ENCODE measurements at places on chromosomes 4 and X.

GRCh38 chrX:29587107-29587506 lies 628.3 kb upstream of the MAGEB2 start:
- DNase-seq: no peak

GRCh38 chr4:112189754-112190153 lies 41.8 kb upstream of the AP1AR start:
- no peak for DNase-seq

GRCh38 chrX:78092296-78092695 lies 11.8 kb upstream of the PGK1 start:
- peak; percentile 62 for DNase-seq

- no peak for DNase-seq
Observed at GRCh38 chr4:110099638-110100037, 98.8 kb downstream of the ELOVL6 start.

DNA sequence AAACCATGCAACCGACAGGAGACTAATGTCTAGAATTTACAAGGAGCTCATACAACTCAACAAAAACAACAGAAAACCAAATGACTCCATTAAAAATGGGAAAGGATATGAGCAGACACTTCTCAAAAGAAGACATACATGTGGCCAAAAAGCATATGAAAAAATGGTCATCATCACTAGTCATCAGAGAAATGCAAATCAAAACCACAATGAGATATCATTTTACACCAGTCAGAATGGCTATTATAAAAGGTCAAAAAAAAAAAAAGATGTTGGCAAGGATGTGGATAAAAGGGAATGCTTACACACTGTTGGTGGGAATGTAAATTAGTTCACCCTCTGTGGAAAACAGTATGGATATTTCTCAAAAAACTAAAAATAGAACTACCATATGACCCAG lies 50.5 kb upstream of the CHRDL1 start:
- no peak for DNase-seq

GRCh38 chrX:136273986-136274385 lies 22.8 kb upstream of the MAP7D3 start:
- no peak for DNase-seq

GRCh38 chr4:55398461-55398860 lies 2.7 kb downstream of the TMEM165 start:
- DNase-seq: no peak

GRCh38 chr4:147479786-147480185 lies 1.1 kb upstream of the EDNRA start:
- peak; percentile 82 for DNase-seq

- no peak for DNase-seq
Observed at GRCh38 chr4:91973479-91974153, 330.1 kb upstream of the GRID2 start.

DNA sequence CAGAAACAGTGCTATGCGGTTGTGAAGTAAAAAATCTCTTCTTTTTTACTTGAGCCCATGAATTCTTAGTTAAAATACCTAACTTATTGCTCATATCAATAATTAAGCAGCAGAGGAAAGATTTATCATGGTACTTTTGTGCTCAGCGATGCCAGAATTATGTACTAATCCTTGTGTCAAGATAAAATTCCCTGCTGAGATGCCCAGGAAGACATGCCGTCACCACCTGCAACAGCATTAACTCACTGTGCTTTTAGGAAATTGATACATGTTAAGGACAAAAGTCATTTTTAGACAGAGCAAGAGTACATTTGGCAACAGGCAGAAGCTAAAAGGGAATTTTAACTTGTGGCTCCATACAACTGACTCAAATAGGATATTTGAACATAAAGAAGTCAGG lies 138.9 kb downstream of the NPNT start:
- DNase-seq: peak; percentile 20

- no peak for DNase-seq
Observed at GRCh38 chrX:110743679-110744340, 51.8 kb downstream of the CHRDL1 start.

GRCh38 chr4:185683222-185683621 lies 128.8 kb downstream of the SORBS2 start:
- no peak for DNase-seq

DNA sequence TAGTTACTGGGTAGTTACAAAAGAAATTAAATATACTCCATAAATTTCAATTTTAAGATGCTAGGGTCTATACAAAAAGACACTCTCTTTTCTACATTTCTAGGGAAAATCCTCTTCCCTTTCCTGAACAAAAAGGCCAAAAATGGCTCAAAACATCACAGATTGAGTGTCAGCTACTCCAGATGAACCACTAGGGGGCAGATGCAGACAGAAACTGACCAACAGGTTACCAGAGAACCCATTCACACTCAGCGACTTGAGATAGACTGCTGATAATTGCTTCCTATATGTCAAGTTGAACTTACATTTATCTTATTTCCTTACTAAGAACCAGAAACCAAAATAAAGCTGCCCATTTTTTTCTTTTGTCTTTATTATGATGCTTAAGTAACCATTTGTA lies 83.4 kb upstream of the MID1IP1 start:
- DNase-seq: peak; percentile 4

GRCh38 chrX:98299785-98300184 lies 1416.1 kb downstream of the RPA4 start:
- DNase-seq: peak; percentile 0

DNA sequence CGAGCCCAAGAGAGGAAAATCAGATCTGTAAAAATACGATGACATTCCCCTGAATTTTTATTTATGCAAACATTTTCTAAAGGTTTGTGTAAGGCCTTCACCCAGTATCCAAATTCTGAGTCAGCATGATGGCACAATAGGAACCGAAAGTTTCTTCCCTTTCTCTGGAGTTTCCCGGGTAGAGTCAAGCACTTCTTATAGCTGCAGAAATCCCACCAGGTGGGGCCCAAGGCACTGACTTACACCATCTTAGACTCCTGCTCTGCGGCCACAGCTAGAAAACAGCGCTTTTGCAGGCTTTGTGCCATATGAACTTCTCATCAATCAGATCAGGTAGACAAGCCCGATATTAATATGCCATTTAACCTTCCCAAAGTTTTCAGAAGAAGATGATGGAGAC lies 13.4 kb downstream of the LEF1 start:
- DNase-seq: peak; percentile 60

DNA sequence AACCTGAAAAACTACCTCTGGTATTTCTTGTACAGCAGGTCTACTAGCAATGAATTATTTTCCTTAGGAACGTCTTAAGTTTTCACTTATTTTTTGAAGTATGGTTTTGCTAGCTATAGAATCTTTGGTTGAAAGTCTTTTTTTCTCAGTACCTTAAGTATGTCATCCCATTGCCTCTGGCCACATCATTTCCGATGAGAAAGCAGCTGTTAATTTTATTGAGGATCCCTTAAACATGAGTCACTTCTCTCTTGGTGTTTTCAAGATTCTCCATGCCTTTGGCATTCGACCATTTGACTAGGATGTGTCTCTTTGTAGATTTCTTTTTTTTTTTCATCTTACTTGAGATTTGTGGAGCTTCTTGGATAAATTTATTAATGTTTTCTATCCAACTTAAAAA lies 803.8 kb upstream of the AMOT start:
- peak; percentile 37 for DNase-seq

GRCh38 chr4:129998436-129999150 lies 902.6 kb downstream of the C4orf33 start:
- no peak for DNase-seq

DNA sequence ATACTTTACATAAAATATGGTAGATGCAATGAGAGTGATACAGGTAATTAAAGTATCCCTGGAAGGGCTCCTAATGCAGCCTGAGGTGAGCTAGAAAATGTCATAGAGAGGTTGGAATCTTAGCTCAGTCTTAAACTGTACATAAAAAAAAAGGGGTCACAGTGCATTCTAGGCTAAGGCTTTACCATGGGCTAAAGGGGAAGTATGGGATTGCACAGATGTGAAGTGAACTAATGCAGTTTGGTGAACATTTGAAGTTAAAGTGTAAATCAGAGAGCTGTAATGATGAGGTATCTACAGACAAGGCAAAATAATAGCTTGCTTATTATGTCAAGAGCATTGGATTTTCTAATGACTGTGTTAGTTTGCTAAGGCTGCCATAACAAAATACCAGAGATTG lies 405.9 kb downstream of the ADGRL3 start:
- DNase-seq: no peak

- peak; percentile 91 for DNase-seq
Observed at GRCh38 chr4:53055274-53055673, 193.2 kb downstream of the RASL11B start.

GRCh38 chr4:153594210-153594609 lies 89.9 kb upstream of the TLR2 start:
- DNase-seq: no peak

GRCh38 chr4:69730002-69730401 lies 30.4 kb downstream of the SULT1B1 start:
- no peak for DNase-seq

GRCh38 chr4:8157944-8158709 lies 486 bp downstream of the ABLIM2 start:
- no peak for DNase-seq

DNA sequence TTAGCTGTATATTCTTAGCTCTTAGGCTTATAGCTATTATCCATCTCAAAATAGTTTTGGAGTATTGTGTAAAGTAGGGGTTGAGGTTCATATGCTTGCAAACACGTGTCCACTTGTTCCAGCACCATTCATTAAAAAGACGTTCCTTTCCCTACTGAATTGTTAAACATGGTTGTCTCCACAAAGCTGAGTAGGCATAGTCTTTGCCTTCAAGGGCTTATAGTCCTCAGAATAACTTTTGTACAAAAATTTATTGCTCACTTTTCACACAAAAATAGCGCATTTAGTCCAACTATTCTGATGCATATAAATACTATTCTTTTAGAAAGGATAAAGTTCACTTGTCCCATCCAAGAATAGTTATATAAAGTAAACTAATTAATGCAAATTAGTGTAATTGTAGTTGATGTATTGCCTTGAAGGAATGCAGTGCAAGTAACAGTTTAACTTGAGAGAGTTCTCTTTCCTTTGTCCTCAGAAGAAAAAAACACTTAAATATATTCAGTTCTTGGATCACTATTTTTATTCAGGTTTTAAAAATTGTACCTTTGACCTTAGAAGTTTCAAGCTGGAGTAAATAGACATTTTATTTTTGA lies 14.1 kb downstream of the LRIT3 start:
- no peak for DNase-seq

GRCh38 chr4:15318621-15319348 lies 109.0 kb upstream of the C1QTNF7 start:
- no peak for DNase-seq

DNA sequence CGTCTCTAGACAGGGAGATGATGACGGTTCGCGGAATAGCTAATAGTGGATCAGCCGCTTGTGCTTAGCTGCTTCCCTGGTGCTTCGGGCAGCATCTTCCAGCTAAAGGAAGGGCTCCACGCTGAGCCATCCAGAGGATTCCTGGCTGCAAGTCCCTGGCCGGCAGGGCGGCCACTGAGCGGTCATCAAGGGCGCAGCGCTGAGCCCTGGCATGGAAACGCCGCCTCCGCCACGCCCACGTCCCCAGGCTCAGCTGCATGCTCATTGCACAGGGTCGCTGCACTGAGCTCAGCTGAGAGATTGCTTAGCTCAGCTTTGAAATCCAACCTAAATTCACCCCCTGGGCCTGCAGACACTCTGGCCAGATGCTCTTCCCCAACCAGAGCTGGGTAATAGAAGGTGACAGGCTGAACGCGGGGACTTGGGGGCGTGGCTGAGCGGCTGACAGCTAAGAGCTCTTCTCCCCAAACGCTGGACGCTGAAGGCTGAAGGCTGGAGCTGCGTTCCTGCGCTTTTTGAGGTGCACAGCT lies 118.2 kb upstream of the KIT start:
- DNase-seq: peak; percentile 37

- no peak for DNase-seq
Observed at GRCh38 chr4:89172865-89173264, 61.5 kb downstream of the TIGD2 start.

DNA sequence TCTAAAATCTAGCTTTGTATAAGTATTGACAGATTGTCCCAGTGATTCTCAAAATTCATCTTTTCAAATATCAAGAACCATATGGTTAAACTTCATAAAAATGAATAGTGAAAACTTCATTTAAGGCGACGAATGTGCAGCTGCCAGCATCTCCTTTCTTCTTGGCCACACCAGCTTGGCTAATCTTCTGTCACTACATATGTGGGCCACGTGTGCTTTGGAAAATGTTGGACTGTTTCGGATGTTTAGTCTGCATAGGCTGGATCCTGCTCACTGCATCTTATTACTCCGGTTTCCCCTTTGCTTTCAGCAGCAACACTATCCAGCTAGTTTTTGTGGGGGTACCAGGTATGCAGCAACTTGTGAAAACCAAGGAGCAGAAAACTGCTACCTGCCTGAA lies 221.9 kb downstream of the BMPR1B start:
- no peak for DNase-seq

GRCh38 chr4:34158878-34159277 lies 2085.4 kb downstream of the ARAP2 start:
- no peak for DNase-seq

DNA sequence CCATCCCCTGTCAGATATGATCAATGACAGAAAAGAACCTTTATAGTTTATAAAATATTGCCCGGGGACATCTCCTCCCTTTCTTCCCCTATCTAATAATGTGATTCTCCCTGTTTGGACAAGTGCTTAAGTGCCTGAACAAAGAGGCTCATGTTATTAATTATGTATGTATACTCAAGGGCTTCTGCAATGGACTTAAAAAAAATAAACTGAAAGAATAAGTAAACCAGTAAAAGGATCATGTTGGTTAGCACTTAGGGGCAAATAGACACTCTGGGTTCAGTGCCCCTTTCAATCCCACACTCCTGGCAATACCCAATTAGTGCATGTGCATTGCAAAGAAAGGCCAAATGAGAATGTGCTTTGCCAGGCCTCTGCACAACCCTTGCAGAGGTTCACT lies 30.7 kb upstream of the RPS6KA6 start:
- DNase-seq: no peak

DNA sequence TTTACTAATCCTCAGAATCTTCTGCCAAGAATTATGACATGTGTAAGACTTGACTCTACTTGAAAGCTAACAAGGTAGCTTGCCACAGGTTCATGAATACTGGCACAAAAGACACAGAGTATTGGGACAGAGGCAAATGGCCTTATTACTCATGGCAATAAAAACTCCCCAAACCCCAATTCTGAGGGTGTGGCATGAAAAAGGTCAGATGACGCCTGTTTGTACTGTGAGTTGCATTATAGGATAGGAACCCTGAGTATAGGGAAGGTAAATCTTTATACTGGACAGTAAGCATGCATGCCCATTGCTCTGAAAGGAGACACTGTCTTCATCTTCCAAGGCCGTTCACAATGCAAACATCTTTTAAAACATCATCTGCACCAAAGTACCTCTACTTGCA lies 600.0 kb downstream of the IL1RAPL1 start:
- no peak for DNase-seq

DNA sequence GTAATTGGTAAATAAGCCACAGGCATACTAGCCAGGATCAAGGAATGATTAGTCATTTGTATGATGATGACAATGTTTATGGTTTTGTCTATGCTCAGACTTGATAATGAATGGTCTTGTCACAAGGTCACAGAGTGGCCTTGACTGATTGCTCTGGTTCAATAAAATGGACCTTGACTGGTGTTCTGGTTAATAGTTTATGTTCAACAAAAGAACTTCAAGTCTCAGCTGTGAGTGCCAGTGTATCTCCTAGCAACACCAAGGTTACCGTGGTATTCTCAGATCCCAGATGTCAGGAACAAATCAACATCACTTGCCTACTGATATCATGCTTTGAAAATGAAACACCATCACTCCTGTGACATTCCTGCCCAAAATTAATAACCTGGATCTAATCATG lies 16.3 kb upstream of the LRAT start:
- no peak for DNase-seq

- DNase-seq: no peak
Observed at GRCh38 chr4:143026459-143027170, 158.1 kb upstream of the USP38 start.

GRCh38 chrX:121455890-121456289 lies 408.5 kb downstream of the GLUD2 start:
- DNase-seq: no peak

Measured in astrocyte of the spinal cord (primary cell).